ENCODE measurements at places on chromosomes 7 and 10. TPM values are rescaled to one million over a fixed set of nuclear protein-coding genes. Genes with fewer than 3 reads are reported as not detected.
A peak's percentile ranks its signal among the peaks of the same experiment; 100 is the strongest.

MTURN gene
- 5.1 TPM for total RNA-seq

ASB10 gene
- total RNA-seq = not detected

NMT2 gene
- total RNA-seq = 22.3 TPM

EVX1 gene
- total RNA-seq = not detected

DNA sequence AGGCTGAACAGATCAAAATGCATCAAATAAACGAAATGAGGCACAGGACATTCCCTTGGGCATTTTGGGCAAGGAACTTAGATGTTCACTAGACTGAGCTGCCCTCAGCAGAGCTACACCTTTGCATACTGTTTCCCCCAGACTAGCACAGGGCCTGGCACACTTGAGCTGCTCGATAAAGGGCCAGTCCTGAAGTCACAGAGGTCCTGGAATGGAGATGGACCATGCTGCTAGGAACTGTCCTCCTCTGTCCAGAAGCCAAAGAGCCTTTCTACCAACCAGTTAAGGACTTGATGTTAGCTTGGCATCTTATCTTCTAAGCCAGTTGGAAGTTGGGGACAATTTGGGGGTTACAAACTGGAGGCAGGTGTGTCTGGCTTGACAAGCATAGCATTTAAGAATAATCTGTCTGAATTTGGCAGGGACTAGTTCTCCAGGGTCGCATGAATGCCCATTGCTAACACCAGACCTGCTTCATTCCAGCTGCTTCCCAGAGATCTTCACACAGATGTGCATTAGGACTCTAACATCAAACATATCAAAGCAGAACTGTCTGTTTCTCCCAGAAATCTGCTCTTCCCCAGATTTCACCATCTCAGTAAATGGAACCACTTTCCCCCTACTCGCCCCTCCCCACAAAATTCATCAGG lies 152.2 kb upstream of the PDE1C start:
- H3K4me3 ChIP-seq = no peak overlapping the region
- no peak for DNase-seq
- H3K4me1 ChIP-seq = no peaks in the 10 kb centered on the region
- H3K27me3 ChIP-seq = peaks cover 1% of the 10 kb centered on the region

DNA sequence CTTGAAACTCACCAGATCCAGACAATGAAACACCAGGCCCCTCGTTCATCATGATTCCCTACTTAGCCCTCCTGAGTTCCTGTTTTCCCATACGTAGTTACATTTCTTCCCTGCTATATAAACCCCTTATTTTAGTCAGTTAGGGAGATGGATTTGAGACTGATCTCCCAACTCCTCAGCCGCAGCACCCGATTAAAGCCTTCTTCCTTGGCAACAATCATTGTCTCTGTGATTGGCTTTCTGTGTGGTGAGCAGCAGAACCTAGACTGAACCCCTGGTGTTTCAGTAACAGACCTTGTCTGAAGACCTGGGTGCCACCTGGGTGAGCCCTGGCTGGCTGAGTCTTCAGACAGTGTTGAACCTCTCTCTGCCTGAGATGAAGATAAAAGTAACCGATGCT lies 118.0 kb downstream of the OAT start:
- DNase-seq = no peak
- no peak overlapping the region for H3K27ac ChIP-seq
- no peaks in the 10 kb centered on the region for H3K4me1 ChIP-seq
- no peaks in the 10 kb centered on the region for H3K36me3 ChIP-seq
- no peak overlapping the region for H3K4me3 ChIP-seq

FBXL13 gene
- total RNA-seq = 0.74 TPM

OGDH gene
- total RNA-seq = 78.4 TPM

- H3K4me3 ChIP-seq = no peak overlapping the region
- no peaks in the 10 kb centered on the region for H3K4me1 ChIP-seq
- H3K36me3 ChIP-seq = no peaks in the 10 kb centered on the region
- no peaks in the 10 kb centered on the region for H3K27me3 ChIP-seq
- no peak for DNase-seq
Measured at GRCh38 chr7:79741684-79742083, 288.2 kb upstream of the MAGI2 start.

FFAR4 gene
- total RNA-seq = not detected

CABCOCO1 gene
- total RNA-seq = not detected

SMKR1 gene
- total RNA-seq = 0.99 TPM

WNT8B gene
- 0.91 TPM for total RNA-seq

GRCh38 chr7:24885305-24885704 lies 94.7 kb downstream of the OSBPL3 start:
- peaks cover 23% of the 10 kb centered on the region for H3K36me3 ChIP-seq
- H3K27me3 ChIP-seq = no peaks in the 10 kb centered on the region
- H3K27ac ChIP-seq = no peak overlapping the region
- H3K4me3 ChIP-seq = no peak overlapping the region
- peaks cover 62% of the 10 kb centered on the region for H3K4me1 ChIP-seq

GRCh38 chr10:114304571-114305421 lies 65.7 kb downstream of the VWA2 start:
- H3K27me3 ChIP-seq = no peaks in the 10 kb centered on the region
- no peak overlapping the region for H3K27ac ChIP-seq
- H3K36me3 ChIP-seq = no peaks in the 10 kb centered on the region
- H3K4me1 ChIP-seq = peaks cover 3% of the 10 kb centered on the region
- peak; percentile 63 for DNase-seq
- peak overlapping the region; percentile 81 for H3K4me3 ChIP-seq

PROSER2 gene
- 0.57 TPM for total RNA-seq

PIP gene
- total RNA-seq = not detected

TLL2 gene
- 0.07 TPM for total RNA-seq

DNA sequence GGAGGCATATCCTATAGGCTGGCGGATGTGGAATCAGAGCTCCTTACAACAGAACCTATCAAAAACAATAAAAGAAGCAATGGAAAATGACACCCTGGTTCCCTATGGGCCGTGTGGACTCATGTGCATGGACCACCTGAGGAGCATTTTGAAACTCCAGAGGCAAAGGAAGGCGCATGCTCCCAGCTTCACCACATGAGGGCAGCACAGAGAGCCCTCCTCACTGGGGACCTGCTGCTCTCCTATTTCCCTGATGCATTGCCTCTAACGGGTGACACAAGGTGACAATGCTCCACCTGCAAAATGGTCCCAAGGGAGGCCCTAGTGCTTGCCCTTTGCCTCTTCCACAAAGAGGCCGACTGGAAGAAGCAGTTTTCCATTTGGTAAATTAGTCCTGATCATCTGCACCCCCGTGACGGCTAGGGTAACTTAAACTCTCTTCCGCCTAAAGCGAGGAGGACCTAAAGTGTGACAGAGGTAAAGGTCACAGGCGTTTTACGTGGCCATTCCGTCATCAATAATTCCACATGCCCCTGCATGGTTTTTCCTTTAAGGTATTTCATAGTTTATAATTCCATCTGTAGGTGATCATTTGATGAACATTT lies 67.7 kb downstream of the GPAM start:
- no peaks in the 10 kb centered on the region for H3K36me3 ChIP-seq
- H3K27ac ChIP-seq = no peak overlapping the region

ITIH5 gene
- total RNA-seq = not detected

DNA sequence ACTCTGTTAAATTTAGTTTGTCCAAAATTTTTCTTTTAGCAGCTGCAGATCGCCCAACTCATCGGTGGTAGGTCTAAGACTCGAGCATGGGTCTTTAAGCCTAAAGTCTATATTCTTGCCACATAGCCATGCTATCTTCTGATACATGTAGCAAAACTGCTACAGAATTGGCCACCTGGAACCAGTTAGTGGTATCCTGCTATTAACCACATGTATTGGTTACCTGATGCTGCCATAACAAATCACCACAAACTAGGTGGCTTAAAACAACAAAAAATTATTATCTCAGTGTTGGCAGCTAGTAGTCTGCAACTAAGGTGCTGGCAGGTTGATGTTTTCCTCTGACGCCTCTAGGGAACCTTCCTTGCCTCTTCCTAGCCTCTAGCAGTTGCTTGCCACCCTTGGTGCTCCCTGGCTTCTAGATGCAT lies 96.7 kb upstream of the PIK3CG start:
- H3K27me3 ChIP-seq = no peaks in the 10 kb centered on the region
- no peaks in the 10 kb centered on the region for H3K36me3 ChIP-seq
- DNase-seq = no peak
- no peak overlapping the region for H3K27ac ChIP-seq
- peaks cover 48% of the 10 kb centered on the region for H3K4me1 ChIP-seq

DNA sequence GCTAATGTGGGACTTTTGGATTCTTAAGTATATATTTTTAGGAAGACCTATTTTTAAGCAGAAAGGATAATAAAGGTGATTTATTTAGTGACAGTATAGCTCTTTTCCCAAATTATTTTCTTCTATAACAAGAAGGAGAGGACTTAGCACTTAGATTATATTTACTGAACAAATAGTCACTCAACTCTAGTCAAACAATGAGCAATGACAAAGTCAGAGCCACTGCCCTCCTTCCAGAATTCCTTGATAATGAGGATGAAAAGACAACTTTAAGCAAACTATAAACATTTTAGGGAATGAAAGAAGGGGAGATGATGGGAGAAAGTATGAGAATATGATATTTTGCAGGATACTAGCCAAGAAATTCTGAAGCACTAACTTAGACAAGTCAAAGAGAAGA lies 293.5 kb upstream of the YAE1 start:
- H3K4me3 ChIP-seq = no peak overlapping the region
- H3K36me3 ChIP-seq = no peaks in the 10 kb centered on the region
- peaks cover 2% of the 10 kb centered on the region for H3K27me3 ChIP-seq
- H3K27ac ChIP-seq = no peak overlapping the region

DNA sequence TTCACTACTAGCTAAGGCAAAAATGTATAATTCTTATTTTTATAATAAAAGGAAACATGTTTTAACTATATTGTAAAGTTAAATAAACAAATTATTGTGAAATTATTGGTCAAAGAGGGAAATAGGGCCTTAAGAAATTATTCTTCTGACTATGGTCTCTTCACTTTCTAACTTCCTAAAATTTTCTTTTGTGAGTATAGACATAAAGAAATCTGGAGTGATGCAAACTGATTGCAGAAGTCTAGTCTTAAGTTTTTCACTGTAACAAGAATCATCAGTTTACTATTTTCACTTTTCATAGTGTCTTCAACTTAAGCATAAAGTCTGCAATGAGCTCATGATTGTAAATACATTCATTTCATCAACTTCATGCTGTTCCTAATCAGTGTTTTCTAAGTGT lies 525.4 kb downstream of the TFEC start:
- H3K36me3 ChIP-seq = no peaks in the 10 kb centered on the region
- no peak overlapping the region for H3K27ac ChIP-seq
- H3K27me3 ChIP-seq = no peaks in the 10 kb centered on the region
- H3K4me1 ChIP-seq = no peaks in the 10 kb centered on the region
- DNase-seq = no peak
- no peak overlapping the region for H3K4me3 ChIP-seq

- peak overlapping the region; percentile 89 for H3K27ac ChIP-seq
- H3K4me1 ChIP-seq = peaks cover 57% of the 10 kb centered on the region
- no peaks in the 10 kb centered on the region for H3K27me3 ChIP-seq
- H3K36me3 ChIP-seq = peaks cover 6% of the 10 kb centered on the region
- peak; percentile 59 for DNase-seq
Measured at GRCh38 chr7:123747620-123748141, 1.1 kb downstream of the WASL start.

DNA sequence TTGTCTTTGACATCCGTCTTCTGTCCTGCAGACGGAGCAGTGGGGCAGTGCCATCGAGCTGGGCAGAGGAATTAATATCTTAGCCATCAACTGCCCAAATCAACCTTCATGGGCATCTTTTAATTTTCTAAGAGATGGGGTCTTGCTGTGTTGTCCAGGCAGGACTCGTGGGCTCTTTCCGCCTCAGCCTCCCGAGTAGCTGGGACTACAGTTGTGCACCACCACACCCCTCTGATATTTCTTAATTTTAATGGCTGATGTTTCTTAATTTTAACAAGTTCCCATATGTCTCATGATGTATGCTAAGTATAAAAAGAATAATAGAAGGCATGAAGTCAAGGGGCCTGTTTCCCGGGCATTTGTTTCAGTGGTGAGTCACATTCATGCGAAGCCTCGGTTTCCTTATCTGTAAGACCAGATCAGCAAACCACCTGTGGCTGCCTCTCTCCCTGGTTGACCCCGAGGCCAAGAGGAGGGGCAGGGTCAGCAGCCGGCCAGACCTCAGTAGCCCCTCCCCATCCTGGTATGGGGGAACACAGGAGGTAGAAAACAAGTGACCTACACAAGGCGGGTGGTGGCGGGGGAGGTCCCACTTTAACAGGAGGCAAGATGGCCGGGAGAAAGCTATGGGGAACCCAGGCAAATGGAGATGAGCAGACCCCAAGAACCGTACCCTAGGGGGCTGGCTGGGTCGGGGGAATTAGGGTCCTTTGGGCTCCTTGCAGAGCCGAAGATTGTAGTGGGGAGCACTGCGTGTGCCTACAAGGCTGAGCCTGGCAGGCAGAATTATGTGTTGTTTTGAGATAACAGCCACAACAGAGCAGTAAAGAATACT lies 85.5 kb downstream of the CUX1 start:
- no peaks in the 10 kb centered on the region for H3K4me1 ChIP-seq
- no peaks in the 10 kb centered on the region for H3K27me3 ChIP-seq
- no peak for DNase-seq

DNA sequence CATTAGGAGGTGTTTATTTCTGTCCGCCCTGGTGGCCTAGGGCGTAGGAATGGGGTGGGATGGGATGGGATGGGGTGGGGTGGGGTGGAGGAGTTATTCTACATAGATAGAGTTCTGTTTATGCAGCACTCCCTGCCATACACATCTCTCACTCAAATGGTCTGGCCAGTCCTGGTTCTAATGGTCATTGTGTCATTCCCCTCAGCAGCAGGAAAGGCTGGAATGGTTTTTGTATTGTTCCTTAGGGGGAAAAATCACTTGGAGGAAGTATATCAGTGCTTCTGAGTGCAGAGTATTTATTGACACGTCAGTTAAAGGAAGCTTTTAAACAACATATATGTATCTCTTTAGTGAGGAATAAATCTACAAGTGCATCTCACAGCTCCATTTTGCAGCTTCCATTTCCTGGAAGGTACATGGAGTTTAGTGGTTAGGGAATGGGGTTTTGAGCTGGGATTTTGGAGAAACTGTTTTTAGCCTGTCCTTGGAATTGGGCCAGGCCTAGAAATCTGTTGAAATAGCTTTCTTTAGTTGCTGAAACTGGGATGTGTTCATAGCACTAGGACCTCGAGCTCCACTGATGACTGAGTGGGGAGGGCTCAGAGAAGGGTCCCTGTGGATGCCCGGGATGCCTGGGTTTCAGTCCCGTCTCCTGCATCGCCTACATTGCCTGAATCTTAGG lies 8.3 kb downstream of the TSPAN14 start:
- peak overlapping the region; percentile 54 for H3K27ac ChIP-seq
- peaks cover 98% of the 10 kb centered on the region for H3K4me1 ChIP-seq
- no peak for DNase-seq

GRCh38 chr7:140611641-140612040 lies 29.0 kb downstream of the DENND2A start:
- no peak overlapping the region for H3K27ac ChIP-seq
- H3K4me3 ChIP-seq = no peak overlapping the region
- no peak for DNase-seq

DNA sequence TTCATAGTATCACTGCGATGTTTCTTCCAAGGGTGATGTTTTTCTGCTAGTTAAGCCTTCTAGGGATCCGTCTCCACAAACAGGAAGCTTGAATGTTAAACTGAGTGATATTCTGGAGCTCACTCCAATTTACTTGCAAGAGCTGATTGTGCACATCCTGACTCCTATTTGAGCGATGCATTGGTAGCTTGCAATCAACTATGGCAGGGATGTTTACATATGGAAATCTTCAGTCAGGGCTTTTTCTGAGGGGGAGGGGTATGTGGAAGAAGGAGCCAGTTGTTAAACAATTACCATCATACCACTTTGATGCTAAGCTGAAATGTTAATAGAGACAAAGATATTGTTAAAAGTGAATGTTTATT lies 43.2 kb upstream of the NXPH1 start:
- peaks cover 30% of the 10 kb centered on the region for H3K27me3 ChIP-seq
- no peak overlapping the region for H3K27ac ChIP-seq
- peaks cover 2% of the 10 kb centered on the region for H3K4me1 ChIP-seq

- H3K27ac ChIP-seq = no peak overlapping the region
- H3K4me3 ChIP-seq = no peak overlapping the region
- H3K27me3 ChIP-seq = peaks cover 9% of the 10 kb centered on the region
- H3K36me3 ChIP-seq = no peaks in the 10 kb centered on the region
- H3K4me1 ChIP-seq = peaks cover 3% of the 10 kb centered on the region
Measured at GRCh38 chr7:6250364-6250833, 22.0 kb downstream of the CYTH3 start.

Data from activated naive CD4-positive, alpha-beta T cell treated with anti-CD3 and anti-CD28 coated beads for 36 hours (primary cell).